HepG2 (cell line): ENCODE measurements at places on chromosomes 7 and 10.

GRCh38 chr7:141003172-141004065 is 11.3 kb downstream of the MRPS33 start:
- H3K27ac ChIP-seq = peak overlapping the region; percentile 50
- H3K36me3 ChIP-seq = peaks cover 2% of the 10 kb centered on the region
- H3K4me1 ChIP-seq = peaks cover 57% of the 10 kb centered on the region
- H3K27me3 ChIP-seq = no peaks in the 10 kb centered on the region
- H3K4me3 ChIP-seq = no peak overlapping the region
- DNase-seq = peak; percentile 51

GRCh38 chr10:12400266-12400931 is 51.1 kb downstream of the CAMK1D start:
- DNase-seq = no peak
- H3K36me3 ChIP-seq = no peaks in the 10 kb centered on the region
- no peak overlapping the region for H3K27ac ChIP-seq
- peaks cover 3% of the 10 kb centered on the region; the same call in 1 of the 2 replicates for H3K4me1 ChIP-seq
- H3K27me3 ChIP-seq = no peaks in the 10 kb centered on the region; the same call in 1 of the 3 replicates
- no peak overlapping the region for H3K4me3 ChIP-seq

DNA sequence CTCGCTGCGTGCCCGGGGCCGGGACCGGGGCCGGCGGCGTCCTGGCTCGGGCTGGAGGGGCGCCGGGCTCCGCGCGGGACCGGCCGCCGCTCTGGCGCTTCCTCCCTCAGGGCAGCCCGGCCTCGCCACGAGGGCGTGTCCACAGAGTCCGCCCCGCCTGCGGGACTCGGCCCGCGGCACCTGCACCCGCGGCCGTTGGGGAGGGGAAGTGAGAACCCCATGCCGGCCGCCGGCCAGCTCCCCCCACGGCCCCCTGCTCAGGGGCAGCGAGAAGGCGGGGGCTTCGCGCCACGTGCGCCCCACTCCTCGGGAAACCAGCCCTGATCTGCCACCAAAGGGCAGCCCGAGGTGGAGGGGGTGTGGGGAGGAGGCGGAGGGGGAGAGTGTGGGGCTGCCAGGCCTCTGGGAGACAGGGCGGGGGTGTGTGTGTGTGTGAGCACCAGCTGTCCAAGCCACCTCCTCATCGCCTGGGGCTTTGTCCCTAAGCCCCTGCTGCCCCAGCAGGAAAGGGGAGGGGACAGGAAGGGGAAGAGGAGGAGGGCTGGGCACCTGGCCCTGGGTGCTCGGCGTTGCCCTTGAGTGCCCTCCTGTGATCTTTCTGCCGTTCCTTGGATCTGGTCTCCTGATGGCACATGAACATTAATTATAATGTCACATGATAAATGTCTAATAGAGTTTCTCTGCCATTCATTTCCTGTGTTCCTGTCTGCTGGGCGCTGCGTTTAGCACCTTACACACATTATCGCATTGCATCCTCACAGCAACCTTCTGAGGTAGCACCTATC is at the start of gene PIK3AP1:
TSS of gene PIK3AP1 (minus strand) at position 93 of the 785 bp plus-strand sequence. CDS start 120 bp downstream, outside the sequence.
- peaks cover 35% of the 10 kb centered on the region for H3K4me1 ChIP-seq
- peak within 1 kb of the TSS; percentile 60 for H3K4me3 ChIP-seq
- H3K36me3 ChIP-seq = no peaks in the 10 kb centered on the region
- no peak for DNase-seq

GRCh38 chr7:50656141-50656895 is 91.1 kb upstream of the DDC start:
- H3K27ac ChIP-seq = no peak overlapping the region
- DNase-seq = no peak
- H3K27me3 ChIP-seq = no peaks in the 10 kb centered on the region
